ENCODE measurements at places on chromosomes 2 and 18.

DNA sequence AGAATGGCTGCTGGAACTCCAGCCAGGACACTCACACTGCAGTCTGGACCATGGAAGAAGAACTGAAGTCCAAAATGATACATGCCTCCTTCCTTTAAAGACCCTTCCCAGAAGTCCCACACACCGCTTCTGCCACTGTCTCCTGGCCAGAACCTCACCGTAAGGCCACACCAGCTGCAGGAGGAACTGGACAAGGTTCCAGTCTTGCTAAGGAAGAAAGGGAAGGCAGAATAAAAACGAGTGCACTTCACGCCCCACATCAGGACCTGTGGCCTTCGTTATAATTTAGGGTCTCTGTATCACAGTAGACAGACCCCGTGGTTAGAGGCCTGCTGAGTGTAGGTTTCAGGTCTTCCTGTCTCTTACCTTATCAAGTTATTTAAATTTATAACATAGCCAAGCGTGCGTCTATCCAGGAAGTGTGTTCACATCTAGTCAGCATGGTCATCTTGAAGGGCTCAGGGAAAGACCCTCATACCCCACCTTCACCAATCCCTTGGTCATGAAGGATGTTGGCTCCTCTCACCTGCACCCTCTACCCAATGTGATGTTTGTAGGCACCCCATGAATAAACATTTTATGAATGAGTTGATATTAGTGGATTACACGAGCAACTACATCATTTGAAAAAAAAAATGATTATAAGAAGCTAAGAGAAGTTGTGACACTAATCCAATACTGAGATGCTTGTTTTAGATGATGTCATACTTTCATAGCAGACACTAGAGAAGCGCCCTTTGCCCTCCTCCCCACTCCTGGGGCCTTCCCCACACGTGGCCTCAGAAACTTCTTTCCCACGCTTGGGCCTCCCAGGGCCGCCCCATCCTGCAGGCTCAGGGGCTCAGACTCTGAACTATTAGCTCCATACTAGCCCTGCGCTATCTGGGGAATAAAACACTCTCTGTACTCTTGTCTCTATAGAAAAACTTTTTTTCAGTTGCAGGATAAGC lies 157.6 kb downstream of the FAM210A start:
- no peak for DNase-seq

GRCh38 chr2:199378948-199379650 lies 78.6 kb downstream of the SATB2 start:
- DNase-seq, result no peak

DNA sequence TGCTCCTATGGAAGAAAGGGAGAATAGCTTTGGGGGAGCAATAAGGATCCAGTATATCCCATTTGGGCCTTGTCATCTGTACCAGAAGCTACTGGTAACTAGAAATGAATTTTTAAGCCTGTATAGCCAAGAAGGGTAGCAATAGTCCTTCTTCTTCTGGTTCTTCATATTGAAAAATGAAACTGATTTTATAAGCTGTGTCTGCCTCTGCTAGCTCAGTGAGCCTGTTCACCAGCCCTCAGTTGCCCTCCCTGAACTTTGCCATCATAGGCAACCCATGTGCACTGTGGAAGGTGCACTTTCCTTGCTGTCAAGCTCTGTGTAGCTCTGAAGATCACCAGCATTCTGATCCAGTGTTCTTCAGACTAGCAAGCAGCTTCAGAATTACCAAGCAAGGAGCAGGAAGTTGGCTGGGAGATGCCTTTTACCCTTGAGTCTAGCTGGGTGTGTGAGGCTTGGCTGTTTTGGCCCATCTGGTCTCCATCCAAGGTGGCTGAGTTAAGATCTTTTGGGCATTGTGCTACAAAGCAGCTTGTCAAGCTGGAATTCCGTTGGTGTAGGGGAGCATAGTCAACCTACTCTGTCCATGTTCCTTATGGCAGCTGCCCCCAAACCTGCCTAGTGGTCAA lies 55.8 kb upstream of the MGAT5 start:
- DNase-seq, result no peak

DNA sequence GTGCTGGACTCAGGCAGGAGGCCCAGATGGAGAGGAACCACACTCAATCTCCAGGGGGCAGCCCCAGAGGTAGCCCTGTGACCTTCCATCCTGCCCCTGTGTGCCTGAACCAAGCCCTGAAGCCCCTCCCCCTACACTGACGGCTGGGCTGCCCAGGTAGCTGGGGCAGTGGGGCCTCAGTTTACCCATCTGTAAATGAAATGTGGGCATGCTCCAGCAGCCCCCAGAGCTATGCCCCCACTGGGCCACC lies 15.8 kb downstream of the CROCC2 start:
- no peak for DNase-seq

DNA sequence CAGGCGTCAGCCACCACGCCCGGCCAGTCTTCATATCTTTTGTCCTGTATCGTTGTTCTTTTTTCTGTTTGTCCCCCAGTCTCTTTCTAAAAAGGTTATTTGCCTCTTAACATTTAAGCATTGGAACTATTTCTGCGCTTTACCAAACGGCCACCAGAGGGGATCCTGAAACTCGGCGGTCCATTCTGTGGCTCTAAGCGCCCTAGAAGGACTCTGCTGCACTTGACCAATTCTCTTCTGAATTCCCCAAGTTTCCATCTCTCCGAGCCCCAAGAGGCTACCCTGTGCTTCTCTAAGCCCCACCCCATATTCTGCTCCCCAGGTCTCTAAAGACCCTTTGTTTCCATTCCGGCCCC lies 33.1 kb upstream of the REG3G start:
- no peak for DNase-seq

DNA sequence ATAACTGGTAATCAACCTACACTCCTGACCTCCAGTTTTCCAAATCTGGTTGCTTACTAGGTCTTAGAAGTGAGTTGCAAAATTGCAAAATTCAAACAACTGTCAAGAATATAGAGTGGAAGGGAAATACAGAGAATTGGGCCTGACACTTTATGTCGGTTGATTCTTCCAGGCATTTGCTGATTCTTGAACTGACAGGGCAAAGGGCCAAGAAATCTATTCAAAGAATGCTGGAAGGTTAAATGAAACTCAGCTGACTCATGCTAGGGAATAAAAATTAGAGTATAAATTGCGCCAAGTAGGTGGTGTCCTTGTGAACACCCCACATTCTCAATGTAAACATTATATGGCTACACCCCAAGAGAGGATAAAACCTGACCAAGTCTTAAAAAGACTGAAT lies 21.5 kb upstream of the ZSCAN30 start:
- no peak for DNase-seq

- DNase-seq, result no peak
Observed at GRCh38 chr18:50454387-50454988, 79.6 kb downstream of the SKA1 start.

- DNase-seq, result no peak
Observed at GRCh38 chr2:125172181-125172580, 1147.1 kb downstream of the CNTNAP5 start.

- no peak for DNase-seq
Observed at GRCh38 chr2:128746356-128746755, 427.7 kb upstream of the HS6ST1 start.

GRCh38 chr2:26352892-26353291 lies 6.3 kb upstream of the ADGRF3 start:
- DNase-seq, result no peak

DNA sequence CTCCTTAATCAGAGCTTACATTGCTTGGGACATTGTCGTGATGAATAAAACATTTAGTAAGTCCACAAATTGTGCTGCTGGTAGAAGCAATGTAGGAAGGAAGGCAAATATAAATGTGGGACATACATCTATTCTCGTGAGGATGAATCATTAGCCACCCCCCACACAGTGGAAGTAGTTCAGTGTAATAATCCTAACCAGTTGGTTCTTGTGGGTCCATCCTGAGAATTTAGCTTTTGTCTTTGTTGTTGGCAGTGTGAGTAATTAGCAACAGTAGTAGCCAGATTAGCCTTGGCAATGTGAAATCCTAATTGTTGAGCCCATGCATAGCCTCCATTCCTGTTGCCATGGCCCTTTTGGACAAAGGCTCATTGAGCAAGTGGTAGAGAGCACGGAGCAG lies 532.1 kb downstream of the FBXO15 start:
- DNase-seq, result no peak

- DNase-seq, result no peak
Observed at GRCh38 chr2:118049816-118050140, 35.9 kb upstream of the CCDC93 start.

DNA sequence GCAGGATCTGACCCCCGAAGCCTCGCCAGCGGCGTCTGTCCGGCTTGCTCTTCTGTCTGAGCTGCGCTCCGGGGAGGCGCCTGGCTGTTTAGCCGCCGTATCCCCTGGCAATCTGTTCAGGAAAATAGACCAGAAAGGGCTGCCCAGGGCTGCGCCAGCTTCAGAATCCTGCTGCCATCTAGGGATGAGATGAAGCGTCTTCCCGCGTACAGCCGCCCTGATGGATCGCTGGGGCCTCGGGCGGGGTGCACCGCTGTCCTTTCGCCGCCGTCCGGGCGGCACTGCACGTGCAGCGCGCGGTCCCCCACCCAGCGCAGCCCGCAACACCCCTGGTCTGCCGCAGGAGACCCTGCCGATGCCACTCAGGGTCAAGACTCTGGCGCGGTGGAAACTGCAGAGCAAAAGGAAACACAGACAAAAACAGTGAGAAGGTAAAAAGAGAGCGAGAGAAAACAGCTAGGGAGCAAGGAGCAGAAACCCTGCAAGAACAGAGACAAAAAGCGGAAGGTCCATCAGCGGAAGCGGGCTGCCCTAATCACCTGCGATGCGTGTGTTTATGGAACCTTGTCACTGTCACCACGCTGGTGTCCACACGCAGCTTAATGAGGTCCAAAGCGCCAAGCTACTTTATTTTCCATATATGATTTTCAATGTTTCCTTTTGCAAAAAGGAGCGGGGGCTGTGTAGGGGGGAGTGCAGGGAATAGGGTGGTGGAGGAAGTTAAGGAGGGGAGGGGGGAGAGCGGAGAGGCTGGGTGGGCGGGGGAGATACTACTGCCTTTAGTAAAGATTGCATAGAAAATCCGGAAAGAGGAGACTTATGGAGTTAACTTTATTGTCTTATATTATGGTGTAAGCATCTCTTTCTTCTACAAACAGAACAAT lies 2113.3 kb upstream of the PIK3C3 start:
- DNase-seq, result no peak

DNA sequence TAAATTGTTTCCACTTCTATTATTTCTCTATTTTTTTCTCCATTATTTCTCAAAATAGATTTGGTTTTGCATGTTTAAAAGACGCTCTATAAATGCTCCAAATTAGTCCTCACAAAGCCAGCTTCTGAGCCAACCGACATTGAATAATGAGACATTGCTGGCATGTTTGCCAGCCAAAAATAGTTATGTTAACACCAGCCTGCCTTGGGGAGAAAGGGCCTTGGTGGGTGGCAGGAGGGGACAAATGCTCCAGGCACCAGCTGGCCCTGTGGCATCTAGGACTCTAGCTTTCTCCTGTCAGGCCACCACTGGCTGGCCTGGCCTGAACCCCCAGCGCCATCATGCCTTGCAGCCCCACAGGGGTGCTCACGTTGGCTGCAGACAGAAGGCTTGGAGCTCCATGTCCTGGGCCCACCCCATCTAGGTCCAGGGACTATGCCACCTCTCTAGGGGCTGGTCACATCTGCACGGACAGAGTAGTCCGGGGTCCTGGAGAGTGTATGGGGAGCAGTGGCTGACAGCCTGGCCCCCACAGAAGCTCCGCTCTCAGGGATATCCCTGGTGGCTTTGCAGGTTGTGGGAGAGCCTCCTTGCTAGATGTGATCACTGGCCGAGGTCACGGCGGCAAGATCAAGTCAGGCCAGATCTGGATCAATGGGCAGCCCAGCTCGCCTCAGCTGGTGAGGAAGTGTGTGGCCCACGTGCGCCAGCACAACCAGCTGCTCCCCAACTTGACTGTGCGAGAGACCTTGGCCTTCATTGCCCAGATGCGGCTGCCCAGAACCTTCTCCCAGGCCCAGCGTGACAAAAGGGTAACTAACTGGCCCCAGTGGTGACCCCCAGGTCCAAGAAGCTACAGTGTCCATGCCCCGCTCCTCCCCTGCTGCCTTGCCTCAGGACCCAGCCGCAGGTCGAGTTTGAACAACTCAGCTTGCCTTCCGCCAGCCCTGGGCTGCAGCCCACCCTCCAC lies 12.5 kb downstream of the ABCG8 start:
- no peak for DNase-seq

DNA sequence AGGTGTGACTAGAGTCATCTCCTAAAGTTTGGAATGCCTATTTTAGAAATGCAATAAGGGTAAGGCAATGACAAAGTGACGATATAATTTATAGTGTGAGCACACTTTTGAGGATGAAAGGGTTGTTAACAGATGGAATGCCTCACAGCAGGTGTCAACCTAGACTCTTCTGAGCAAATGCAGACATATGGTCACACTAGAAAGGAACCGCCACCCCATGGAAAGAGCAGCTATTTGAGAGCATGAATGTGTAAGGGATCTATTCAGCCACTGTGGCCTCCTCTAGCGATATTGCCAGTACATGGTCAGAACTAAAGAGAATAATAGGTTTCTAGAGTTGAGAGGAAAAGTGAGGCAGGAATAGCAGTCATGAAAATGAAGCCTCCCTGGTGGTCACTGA lies 18.5 kb downstream of the DSG2 start:
- DNase-seq, result no peak

DNA sequence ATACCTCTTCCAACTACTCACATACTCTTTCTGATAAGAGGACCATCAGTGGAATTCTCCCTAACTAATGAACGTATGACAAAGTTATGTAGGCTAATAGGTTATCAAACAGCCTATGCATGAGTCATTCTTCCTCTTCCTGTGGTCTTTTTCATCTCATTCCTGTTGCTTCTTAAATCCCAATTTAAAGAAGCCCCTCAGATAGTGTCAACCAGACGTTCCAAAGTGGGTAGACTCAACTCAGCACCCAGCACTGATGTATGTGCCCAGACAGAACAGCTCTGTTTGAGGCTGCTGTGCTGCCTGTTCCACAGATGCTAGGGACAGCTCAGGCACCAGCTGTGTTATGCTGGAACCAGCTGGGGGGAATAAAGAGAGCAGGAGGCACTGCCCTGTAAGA lies 52.6 kb downstream of the CXCR4 start:
- DNase-seq, result no peak

- DNase-seq, result peak; percentile 70
Observed at GRCh38 chr2:70919672-70920366, 15.9 kb upstream of the ATP6V1B1 start.

GRCh38 chr2:10352361-10352760 lies 49.7 kb downstream of the HPCAL1 start:
- no peak for DNase-seq

GRCh38 chr2:145690183-145690778 lies 1170.4 kb upstream of the ZEB2 start:
- no peak for DNase-seq

DNA sequence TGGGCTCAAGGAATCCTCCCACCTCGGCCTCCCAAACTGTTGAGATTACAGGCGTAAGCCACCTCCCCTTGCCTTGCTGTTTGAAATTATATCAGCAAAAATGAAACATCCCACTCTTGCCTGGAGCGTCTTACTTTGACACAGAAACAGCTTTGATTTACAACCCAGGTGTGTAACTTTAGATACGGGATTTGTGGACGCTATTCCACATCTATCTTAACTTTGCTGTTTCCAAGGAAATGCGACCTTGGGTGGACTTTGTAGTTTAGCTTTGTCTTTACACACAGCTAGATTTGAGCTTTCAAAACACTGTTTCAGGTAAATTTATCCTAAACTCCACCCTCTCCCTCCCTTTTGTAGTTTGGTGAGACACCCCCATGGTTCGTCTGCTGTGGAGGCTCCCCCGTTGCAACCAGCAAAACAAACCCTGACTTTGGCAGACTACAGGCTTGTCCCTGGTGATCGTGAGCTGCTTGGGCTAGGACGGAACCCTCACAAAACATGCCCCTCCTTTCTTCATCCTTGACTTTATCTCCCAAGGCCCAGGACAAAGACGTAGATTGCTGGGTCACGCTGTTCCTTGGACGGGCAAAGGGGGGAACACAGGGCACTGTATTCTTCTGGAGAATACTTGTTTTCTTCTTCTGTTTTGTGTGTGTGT lies 5.5 kb upstream of the MSH6 start:
- DNase-seq, result no peak

All from activated CD4-positive, alpha-beta memory T cell treated with anti-CD3 and anti-CD28 coated beads, Interleukin-2, amount 10 ng/mL, durations not matched to agents 7 days and 5 days (primary cell).